Activated CD4-positive, alpha-beta T cell treated with anti-CD3 and anti-CD28 coated beads for 36 hours (primary cell): ENCODE measurements at places on chromosomes 4 and X. TPM values are rescaled to one million over a fixed set of nuclear protein-coding genes. Genes with fewer than 3 reads are reported as not detected.
A peak's percentile ranks its signal among the peaks of the same experiment; 100 is the strongest.

Gene CENPVL2
- not detected for total RNA-seq

Gene KANTR
- total RNA-seq = 10.3 TPM

Gene CABS1
- total RNA-seq = not detected

Gene KIAA1210
- total RNA-seq = not detected

Gene TMEM129
- 14.6 TPM for total RNA-seq

DNA sequence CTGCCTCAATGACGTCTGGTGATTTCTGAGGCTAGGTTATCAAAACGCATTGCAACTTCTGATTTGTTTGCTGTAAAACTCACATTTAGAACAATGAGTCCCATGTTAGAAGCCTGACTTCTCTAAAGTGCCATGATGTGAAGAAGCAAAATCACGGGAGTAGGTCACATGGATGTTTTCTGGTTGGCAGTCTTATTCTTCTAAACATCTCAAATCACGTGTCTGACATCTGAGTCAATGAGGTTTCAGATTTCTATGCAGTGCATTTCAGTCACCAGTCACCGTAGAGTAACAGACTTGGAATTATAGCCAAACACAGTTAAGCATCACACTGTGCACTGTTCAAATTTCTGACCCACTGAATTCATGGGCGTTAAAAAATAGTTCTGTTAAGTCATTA is 482.1 kb downstream of the TMA16 start:
- DNase-seq = no peak

GRCh38 chr4:38101563-38101962 is 141.4 kb downstream of the PTTG2 start:
- no peak for DNase-seq

DNA sequence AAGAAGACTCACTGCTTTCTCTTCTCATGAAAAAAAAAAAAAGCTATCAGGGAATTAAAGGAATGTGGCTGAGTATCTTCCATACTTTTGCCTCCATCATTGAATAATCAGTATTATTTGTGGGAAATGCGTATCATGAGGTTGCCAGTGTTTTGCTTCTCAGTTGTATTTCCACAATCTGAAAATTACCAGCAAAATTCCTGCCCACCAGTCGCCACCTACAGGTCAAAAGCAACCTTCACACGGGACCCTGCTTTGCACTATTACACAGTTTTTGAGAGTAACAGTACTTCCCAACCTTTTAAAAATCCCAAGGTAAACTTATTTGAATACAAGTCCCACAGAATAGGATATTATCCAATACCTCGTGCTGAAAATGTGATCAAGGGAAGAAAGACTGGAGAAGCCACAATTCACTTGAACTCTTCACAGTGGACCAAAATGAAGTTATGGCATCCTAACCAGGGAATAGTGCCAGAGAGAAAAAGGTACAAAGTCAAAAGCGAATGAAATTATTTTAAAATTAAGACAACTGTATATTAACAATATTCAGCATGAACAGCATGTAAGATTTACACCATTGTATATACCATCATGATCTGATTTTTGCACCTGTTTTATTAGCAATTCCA is 30.4 kb downstream of the PGRMC1 start:
- DNase-seq = peak; percentile 35

DNA sequence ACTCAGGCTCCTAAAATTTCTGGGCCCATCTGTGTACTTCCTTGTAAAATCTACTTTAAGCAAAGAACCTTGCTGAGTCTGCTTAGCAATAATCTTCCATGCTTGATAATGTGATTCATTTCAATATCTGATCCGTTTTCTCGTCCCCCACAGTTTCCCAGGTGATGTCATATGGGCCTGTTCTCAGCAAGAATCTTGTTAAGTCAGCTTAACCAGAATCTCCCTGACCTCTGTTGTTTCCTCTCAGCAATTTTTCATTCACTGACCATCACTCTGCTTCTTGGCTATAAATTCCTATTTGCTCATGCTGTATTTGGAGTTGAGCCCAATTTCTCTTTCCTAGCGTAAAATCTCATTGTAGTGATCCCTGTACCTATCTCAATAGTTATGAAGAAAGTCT is 13.9 kb downstream of the CSN2 start:
- DNase-seq = no peak

GRCh38 chr4:105990933-105991332 is 95.7 kb downstream of the NPNT start:
- no peak for DNase-seq

GRCh38 chr4:2046031-2046961 is 12.8 kb upstream of the NAT8L start:
- DNase-seq = no peak

DNA sequence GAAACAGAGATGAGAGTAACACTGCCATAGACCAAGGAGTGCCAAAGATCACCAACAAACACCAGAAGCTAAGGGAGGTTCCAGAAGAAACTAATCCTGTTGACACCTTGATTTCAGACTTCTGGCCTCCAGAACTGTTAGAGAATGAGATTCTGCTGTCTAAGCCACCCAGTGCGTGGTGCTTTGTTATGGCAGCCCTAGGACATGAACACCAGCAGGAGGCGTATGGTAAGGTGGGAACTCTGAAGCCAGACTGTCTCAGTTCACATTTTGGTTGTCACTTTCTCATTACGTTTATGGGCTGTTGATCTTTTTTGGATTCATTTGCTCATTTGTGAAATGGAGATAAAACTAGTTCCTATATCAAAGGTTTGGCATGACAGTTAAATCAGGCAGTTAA is 142.9 kb downstream of the DCHS2 start:
- DNase-seq = no peak

DNA sequence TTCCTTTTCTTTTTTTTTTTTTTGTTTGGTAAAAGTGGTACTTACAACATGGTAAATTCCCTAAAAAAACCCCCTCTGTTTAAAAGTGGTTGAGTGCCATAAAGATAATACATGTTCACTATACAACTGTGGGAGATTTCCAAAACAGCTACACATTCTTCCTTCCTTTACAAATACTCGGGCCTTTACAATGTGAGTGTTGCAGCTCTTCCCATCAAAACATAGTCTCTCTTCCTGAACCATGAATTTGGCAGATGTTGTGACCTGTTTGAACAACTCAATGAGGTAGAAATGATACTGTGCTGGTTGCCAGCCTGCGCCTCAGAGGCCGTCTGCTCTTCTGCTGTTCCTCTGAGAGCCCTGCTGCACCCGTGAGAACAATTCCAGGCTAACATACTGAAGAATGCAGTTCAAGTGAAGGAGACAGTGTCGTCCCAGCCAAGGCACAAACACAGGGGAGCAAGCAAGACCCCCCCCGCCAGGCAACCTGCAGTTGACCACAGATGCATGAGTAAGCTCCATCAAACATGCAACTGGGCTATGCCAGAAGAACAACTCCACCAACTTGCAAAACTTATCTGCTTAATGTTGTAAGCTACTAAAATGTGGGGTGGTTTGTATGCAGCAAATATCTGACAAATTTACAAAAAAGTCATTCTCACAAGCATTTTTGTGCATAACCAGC is 645.0 kb downstream of the PCDH7 start:
- no peak for DNase-seq

GRCh38 chr4:18611026-18611425 is 589.5 kb upstream of the LCORL start:
- DNase-seq = no peak

DNA sequence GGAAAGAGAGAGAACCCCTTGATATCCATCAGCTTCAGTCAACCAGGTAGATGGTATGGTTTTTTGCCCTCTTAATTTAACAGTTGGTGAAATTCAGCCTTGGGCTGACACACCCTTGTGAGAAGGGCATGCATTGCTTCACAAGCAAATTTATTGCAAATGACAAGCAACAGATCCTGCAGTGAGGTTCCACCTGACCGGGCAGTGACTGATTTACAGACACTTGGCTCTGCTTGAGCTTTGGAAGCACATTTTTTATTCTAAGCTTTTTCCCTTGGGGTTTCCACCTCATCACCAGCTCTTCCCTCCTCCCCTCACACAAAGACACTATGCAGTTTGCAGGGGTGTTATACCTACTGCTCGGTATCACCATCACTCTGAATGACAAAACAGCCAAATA is 28.3 kb upstream of the SERTM2 start:
- no peak for DNase-seq

- no peak for DNase-seq
Measured at GRCh38 chrX:87409113-87409841, 108.3 kb upstream of the KLHL4 start.

DNA sequence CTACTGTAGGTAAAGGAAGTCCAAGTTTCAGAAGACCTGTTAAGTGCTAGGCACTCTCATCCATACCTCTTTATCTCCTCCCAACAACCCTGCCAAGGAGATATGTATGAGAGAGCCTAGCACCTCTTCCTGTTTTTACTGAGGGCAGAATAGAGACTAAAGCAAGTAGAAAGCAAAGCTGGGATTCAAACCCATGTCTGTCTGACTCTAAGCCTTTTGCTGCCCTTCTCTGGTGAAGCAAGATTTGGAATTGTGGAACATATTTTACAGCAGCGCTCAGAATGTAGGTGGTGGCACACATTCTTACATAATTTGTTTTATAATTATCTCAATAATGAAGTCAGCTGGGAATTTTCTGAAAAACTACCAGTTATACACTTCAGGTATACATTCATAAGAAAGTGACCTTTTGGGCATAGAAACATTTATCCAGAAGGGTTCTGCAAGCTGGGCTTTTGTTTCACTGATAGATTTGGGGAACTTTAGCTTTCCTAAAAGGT is 41.7 kb downstream of the SEPTIN11 start:
- no peak for DNase-seq

- no peak for DNase-seq
Measured at GRCh38 chr4:36386691-36387090, 105.3 kb downstream of the DTHD1 start.

GRCh38 chr4:112751447-112751846 is 114.5 kb downstream of the LARP7 start:
- no peak for DNase-seq

GRCh38 chrX:154548028-154548316 is 552 bp downstream of the IKBKG start:
- DNase-seq = no peak

- no peak for DNase-seq
Measured at GRCh38 chr4:173943547-173943946, 339.9 kb downstream of the FBXO8 start.

DNA sequence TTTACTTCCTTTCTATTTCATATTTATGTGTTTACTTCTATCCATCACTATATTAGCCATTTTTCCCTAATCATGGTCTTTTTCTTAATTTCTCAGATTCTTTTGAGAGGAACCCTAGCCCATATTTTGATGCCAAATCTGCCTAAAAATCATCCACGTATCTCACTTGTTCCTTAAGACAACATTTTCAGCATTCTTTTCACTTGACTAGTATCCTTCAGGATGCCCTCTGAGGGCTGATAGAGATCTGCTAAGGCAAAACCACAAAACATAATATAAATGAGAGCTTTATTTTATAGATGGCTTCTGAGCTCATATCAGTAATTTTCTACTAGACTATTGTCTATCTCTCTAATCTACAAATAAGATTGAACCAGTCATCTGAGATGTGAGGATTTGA is 341.9 kb downstream of the GPM6A start:
- no peak for DNase-seq

GRCh38 chrX:49162620-49163019 is at the start of gene MAGIX:
TSS of gene MAGIX (plus strand) at chrX:49162758. CDS start at chrX:49162890, 132 bp downstream.
- no peak for DNase-seq

DNA sequence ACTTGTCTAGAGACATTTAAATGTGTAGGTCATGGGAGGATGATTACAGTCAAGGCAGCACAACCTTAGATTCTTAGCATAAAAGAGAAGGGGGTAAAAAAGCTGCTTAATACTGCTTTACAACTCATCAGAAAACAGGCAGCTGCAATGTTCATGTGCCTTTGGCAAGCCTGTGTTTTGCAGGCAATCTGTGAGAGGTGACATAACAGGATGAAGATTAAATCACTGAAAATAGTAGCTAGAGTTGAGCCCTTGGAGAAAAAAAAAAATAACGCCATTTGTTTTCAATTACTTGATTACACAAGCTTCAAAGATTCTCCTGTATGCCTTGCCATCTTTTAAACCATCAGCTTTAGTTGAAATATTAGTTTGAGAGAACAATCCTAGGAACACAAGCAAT is 847.6 kb upstream of the LCORL start:
- DNase-seq = no peak

GRCh38 chr4:40423735-40424134 is 88.6 kb downstream of the CHRNA9 start:
- DNase-seq = no peak
